ENCODE measurements at places on chromosomes 5 and 9.

DNA sequence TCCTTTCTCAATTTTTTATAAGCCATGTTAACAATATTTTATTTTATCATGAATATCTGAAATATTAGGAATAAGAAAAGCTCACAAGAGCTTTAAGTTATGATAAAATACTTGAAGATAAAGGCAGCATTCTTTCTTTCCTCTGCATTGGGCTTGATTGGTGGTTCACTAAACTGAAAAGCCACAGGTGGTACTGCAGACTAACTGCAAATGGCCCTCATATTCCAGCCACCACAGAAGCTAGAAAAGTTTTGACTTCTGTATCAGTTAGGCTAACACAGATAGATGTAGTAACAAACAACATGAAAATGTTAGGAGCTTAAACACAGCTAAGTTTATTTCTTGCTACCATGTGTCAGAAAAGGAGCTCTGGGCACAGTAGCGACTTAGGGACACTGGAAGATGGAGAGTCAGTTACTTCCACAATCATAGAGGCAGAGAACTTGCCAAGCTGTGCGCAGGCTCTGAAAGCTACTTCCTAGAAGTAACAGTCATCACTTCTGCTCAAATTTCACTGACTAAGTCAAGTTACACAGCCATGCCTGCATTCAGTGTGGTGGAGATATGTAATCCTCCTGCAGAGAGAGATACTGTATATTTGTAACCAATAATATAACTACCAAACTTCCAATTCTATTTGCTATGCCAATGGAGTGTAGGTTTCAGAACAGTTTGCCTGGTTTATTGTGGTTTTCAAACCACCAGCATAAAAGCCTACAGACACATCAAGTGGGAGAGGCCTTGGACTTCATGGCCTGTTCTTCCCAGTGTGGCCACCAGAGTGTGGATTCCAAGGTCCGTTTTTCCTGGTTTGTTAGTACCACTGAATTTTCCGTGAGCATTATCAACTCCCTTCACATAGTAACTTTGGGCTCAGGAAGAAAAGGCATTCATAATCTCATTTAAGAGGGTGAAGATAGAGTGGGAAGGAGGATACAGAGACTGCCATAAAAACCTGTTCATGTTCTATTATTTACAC, 268.3 kb downstream of the PJA2 start:
- DNase-seq = no peak

DNA sequence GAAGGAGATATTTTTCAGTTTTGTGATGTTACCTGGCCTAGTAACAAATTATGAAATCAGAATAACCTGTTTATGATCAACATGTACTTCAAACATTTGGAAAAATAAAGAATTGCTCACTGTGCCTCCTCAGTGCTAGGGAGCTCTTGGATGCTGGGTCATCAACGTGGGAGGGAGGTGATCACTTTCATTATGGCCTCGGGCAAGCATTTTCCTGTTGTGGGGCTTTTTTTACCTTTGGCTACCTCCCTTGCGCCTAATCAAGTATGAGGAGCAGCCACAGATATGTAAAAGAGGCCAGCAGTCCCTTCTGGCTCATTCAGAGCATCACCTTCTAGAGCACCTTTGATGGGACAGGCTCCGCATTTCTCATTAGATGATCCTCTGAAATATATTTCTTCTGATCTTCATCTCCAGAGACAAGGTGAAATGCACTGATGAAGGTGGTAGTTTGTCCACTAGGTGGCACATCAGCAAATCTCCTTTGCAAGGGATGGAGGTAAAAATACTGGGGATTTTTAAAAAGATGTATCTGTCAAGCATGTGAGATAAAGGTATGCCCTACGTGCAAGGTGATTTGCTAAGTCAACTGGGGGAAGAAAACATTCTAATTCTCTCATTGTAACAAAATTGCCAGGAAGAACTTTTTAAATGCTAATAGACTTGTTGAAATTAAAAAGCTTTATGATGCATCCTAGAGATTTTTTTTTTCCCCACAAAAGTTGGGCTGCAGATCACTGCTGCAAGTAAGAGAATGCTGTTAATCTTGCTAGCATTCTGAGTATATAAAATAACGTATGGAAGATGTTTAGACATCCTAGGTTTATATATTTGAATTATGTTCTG, 218.2 kb downstream of the MAST4 start:
- DNase-seq = no peak

GRCh38 chr9:19624519-19624918, 164.3 kb downstream of the SLC24A2 start:
- DNase-seq = no peak

DNA sequence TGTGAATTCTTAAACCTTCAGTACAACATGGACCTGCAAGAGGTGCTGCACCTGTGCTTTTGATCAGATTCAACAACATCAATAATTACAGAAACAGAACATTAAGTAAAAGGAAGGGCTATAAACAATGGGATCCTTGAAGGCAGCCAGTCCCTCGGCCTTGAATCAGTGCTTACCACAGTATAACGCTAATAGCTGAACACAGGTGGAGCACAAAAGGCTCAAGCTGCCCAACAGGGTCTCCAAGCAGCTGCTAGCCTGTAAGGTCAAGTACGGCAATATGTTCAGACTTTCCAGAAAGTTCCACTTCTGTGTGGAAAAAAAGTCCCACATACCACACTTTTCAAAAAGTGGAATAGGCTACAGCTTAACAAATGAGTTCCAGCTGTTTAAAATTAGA, 61.9 kb upstream of the ITGA1 start:
- DNase-seq = no peak

- DNase-seq = no peak
Measured at GRCh38 chr5:56594792-56595191, 220.6 kb upstream of the MAP3K1 start.

DNA sequence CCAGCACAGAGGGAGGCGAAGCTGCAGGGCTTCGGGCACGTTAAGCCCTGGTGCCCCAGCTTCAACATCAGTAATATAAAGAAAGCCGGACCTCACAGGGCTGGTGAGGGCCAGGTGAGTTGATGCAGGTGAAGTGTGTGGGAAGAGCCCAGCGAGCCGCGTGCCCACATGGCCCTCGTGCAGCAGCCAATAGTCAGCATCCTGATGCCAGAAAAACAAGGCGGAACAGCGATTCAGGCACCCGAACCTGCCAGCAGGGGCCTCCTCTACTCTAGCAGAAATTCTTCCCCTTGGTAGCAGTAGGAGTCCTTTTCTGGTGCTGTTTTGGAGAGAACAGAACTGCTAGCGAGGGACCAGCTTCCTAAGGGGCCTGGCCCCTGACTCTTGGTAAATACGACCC, 7.8 kb downstream of the MED10 start:
- DNase-seq = no peak

DNA sequence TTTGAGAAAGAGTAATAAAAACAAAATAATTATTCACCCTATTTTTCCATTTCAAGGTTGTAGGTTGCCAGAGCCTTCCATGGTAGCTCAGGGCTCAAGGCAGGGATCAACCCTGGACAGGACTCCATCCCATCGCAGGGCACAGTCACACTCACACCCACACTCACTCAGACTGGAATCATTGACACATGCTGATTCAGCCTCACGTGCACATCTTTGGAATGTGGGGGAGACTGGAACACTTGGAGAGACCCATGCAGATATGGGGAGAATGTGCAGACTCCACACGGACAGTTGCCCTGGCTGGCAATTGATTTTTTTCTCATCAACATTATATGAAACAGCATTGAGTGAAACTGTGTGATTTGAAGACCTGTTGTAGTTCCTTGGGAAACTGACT, 234.1 kb downstream of the ADGRV1 start:
- DNase-seq = no peak

- no peak for DNase-seq
Measured at GRCh38 chr5:53338971-53339370, 141.5 kb upstream of the FST start.

- no peak for DNase-seq
Measured at GRCh38 chr5:35194635-35195471, 35.4 kb downstream of the PRLR start.

GRCh38 chr5:174903172-174903732, 178.9 kb downstream of the MSX2 start:
- no peak for DNase-seq

GRCh38 chr9:113645227-113645977, 181.9 kb downstream of the RGS3 start:
- no peak for DNase-seq

DNA sequence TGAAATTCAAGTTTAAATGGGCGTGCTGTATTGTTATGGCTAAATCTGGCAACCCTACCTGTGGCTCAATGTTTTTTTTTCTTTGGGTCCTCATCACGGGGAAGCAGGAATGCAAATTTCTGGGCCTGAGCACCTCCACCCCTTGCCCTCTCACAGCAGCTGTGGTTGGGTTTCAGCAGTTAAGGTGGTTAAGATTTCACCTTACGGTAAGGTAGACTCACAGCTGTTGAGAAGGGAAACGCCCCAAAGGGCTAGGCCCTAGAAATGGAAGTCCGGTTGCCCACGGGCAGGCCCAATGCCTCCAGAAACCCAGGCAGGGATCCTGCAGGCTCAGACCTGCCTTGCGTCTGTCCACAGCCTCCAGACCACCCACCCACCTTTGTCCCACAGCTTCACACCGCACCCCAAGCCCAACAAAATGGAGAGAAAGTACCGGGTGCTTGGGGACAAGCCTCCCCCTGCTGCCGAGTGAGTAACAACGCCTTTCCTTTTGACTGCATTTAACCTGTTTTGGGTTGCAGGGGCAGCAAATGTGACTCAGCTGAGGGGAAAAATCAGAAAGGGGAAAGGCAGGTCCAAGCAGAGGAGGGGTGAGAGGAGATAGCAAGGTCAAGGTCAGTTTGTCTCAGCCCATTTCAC, 48.1 kb upstream of the TDRD7 start:
- no peak for DNase-seq

DNA sequence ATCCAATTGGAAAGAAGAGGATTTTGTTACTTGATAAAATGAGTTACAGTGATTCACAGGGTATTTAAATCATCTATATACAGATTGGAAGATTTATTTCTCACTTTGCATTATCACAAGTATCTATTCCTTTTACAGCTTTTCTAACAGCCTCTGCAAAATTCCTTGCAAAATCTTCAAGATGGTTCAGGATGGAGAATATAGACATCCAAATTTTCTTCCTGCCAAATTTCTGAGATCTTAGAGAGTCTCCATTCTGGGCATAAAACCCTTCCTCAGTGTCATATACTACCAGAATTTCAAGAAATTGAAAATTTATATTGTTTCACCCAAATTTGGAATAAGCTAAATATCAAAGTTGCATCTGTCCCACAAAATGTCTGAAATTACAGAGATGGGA, 259.1 kb upstream of the FAM174A start:
- DNase-seq = no peak

DNA sequence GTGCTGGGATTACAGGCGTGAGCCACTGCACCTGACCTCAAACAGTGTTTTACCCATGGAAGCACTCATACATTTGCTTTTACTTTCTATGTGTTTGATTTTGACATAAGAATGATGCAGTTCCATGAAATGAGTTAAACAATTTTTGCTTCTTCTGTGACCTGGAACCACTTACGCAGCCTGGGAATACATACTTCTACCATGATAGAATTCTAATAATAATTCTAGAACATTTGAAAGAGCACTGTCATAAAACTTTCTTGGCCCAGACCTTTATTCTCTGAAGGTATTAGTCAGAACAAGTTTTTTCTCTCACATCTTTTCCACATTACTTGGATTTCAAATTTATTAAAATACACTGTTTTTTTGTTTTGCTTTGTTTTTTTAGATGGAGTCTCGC, 25.3 kb upstream of the COL5A1 start:
- DNase-seq = no peak

GRCh38 chr5:4584982-4585381, 555.1 kb upstream of the ADAMTS16 start:
- no peak for DNase-seq

DNA sequence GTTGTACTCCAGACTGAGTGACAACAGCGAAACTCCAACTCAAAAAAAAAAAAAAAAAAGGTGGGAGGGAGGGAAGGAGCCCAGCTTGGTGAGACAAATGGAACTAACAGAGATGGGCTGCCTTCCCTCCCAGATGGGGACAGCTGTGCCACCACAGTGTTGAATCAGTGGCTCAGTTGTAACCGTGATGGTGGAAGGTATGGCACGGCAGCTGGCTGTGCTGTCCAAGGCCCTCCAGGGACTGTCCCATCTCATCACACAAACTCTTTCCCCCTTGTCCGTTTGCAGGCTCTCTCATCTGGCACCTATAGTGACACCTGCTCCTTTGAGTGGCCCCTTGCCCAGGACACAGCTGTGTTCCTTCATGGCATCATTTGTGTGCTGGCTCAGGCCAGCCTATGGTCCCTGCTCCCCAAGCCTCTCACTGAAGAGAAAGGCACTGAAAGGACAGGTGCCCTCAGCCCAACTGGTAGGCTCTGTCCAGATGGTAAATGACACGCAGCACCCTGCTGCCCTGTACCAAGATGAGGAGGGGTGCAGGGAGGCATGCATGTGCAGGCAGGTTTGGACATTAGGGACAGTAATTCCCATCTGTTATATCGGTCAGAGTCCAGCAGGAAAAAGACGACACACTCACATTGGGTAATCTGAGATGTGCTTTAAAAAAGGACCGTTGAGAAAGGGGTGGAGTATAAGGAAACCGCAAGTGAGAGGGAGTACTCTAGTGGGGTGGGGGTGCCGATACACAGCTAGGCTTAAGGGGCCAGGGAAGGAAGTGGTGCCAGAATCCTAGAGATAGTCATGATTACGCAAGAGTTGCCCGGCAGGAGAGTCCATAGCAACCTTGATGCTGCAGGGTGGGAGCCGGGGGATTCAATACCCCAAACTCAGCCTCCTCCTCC, 4.3 kb downstream of the SMIM33 start:
- DNase-seq = no peak

DNA sequence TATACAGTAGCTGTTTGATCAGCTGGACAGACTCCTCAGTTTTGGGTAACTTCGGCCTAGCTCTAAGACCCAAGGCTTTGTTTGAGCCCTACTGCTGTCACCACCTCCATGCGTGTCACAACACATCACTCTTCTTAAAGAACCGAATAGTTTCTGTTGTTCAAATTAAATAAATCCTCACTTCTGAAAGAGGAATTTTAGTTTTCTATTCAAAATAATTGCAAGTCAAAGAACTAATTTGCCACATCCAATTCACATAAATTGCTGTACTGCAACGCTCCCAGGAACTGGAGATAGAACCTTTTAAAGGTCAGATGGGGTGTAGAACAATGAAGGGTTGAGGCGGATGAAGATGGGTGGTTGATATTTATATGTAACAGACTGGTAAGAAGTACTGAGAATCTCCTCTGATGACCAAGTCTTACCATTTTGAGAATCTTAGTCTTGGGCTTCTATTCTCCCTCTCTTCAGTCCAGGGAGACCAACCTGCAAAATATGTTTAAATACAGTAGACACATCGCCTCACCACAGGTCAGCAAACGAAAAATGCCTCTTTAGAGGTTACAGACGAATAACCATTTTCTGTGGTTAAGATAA, 1.6 kb downstream of the NREP start:
- no peak for DNase-seq
